Stimulated activated CD4-positive, alpha-beta T cell treated with anti-CD3 and anti-CD28 coated beads, Interleukin-12 subunit alpha, Interleukin-12 subunit beta, amount 100 ng/mL, for 24 hours (primary cell): ENCODE measurements at places on chromosomes 12 and 14.

GRCh38 chr12:6764011-6764828, 1.9 kb upstream of the PTMS start:
- DNase-seq = no peak

GRCh38 chr14:93395231-93395630, 35.5 kb upstream of the UNC79 start:
- no peak for DNase-seq

DNA sequence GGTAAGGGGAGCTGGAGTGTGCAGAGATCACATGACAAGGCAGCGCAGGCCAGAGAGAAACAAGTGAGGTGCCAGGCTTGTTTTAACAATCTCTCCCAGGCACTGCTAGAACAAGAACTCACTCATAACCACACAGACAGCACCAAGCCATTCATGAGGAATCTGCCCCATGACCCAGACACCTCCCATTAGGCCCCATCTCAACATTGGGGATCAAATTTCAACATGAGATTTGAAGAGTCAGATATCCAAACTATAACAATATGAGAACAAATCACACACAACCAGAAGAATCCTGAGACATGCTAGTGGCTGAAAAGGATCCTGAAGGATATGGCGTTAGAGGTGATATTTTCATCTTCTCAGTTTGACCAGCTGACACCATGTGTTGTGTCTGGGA, 21.9 kb downstream of the OR6J1 start:
- DNase-seq = no peak

DNA sequence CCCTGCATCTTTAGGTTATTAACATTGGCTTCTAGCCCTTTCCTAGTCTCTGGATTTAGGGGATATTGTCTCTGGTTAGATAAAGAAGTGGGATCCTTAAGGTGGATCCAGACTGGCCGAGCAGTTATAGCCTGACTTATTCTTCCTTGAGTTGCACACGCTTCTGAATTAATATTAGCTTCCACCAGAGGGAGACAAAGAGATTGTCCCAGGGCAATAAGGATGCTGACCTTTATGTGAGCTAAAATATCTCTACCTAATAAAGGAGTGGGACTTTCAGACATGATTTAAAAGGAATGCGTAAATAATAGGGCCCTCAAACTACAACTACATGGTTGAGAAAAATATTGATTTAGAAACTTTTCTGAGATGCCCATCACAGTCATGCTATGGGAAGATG, 139.7 kb downstream of the SLCO1B3 start:
- no peak for DNase-seq

DNA sequence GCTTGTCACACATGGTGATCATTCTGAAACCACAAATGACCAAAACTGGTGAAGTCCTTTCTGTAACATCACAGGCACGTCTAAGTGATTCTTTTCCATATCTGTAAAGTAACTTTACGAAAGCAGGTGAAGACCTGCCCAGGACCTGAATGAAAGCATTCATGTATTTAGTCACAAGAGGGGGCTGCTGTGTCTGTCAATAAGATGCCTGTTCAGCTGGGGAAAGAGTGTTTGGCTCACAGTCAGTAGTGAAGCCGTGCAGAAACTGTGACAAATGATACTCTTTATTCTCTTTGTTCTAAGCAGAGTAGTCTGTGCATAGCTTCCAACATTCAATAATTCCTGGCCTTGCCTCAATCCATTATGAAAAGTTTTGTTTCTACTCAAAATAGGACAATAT, 373.5 kb upstream of the OR4E1 start:
- DNase-seq = no peak

DNA sequence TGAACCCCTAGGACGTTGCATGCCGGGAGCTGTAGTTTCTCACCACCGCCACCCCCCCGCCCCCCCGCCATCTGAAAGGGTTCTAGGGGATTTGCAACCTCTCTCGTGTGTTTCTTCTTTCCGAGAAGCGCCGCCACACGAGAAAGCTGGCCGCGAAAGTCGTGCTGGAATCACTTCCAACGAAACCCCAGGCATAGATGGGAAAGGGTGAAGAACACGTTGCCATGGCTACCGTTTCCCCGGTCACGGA, 501 bp upstream of the HSP90B1 start:
- no peak for DNase-seq

GRCh38 chr14:58846682-58847465, 209.1 kb downstream of the DACT1 start:
- DNase-seq = no peak

- no peak for DNase-seq
Measured at GRCh38 chr12:50398931-50399330, 1.8 kb upstream of the LARP4 start.

- DNase-seq = no peak
Measured at GRCh38 chr12:51390891-51391282, 319 bp downstream of the GALNT6 start.

DNA sequence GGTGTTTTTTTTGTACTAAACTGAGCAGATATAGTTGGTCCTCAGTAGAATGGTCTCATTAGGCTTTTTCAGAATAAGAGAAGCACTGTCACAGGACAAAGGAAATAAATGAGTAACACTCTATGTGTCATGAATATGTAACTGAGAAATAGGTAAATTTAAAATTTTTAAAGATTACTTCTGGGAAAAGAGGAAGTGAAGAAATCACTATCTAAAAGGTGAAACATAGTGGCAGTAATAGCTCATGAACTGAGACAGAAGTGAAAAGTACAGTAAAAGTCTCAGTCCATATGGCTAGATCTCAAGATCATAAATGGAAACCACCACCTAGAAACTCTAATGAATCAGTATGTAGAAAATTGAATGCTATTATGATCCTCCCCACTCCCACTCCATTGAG, 89.3 kb upstream of the TTC7B start:
- DNase-seq = no peak

- DNase-seq = peak; percentile 28
Measured at GRCh38 chr12:10153271-10154144, 18.4 kb downstream of the OLR1 start.

DNA sequence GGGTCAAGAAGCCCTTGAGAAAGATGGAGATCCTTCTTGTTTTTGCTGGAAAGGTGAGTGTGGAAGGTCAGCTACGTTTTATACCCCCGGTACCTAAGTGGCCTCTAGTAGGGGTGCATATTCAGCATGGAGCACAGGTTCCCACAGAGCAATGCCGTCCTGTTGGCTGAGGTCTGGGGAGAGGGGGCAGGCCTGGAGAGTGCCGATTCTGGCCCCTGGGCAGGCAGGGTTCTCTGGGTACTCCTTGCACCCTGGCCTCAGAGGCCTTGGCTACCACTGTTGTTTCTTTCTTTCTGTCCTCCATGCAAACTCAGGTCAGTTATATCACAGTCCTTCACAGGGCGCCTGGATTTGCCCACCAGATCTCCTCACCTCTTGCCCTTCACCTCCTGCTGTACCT, 8.5 kb downstream of the RBP5 start:
- DNase-seq = no peak

- DNase-seq = no peak
Measured at GRCh38 chr12:52285172-52285745, 6.1 kb downstream of the KRT81 start.

DNA sequence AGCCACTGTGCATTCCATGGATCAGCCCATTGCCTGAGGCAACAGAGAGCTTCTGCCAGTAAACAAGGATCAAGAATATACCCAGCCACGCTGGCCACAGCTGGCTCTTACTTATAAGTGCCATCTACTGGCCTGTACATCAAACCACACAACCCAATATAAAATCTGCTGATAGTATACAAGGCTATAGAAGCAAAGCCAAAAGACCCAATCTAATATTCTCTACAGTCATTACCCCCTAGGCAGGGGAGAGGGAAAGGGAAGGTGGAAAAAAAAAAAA, 4.4 kb upstream of the FAM186B start:
- no peak for DNase-seq

DNA sequence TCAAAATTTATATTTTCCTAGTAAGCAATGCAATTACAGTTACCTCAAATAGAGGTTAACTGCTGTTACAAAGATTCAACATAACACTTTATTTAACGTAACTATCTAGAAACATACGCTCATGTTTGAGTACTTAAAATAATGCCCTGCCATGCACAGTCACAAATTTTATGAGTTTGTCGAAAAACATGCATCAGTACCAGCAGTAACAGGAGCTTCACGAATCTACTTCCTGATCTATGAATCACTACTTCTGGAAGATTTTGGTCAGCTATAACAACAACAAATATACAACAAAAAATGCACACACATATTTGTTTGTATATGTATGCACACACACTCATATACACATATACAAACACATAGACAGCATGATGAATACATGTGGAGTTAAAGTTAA, 881.8 kb downstream of the FSCB start:
- no peak for DNase-seq

DNA sequence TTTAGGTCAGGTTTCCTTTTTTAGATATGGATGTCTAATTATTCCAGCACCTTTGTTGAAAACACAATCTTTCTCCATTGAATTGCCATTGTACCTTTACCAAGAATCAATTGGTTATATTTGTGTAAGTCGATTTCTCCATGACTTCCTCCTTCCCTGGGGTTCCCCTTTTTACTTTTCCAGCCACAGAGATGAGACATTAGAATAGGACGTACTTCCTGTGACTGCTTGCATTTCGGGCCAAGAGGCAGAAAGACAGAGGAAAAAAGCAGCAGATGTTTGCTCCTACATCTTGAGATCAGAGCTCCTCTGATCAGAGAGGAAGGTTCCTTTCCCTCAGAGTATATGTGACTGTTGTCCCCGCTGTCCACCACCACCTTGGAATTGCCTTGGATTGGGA, 453.7 kb upstream of the RGS6 start:
- no peak for DNase-seq

- DNase-seq = no peak
Measured at GRCh38 chr12:45670346-45671065, 59.0 kb upstream of the ARID2 start.

GRCh38 chr14:28596391-28596790, 170.2 kb upstream of the FOXG1 start:
- no peak for DNase-seq

GRCh38 chr12:119989361-119989730, 310 bp downstream of the BICDL1 start:
- no peak for DNase-seq

- DNase-seq = no peak
Measured at GRCh38 chr14:36835128-36835527, 173.5 kb downstream of the PAX9 start.

GRCh38 chr12:100189636-100190394, 10.8 kb upstream of the ACTR6 start:
- no peak for DNase-seq

- no peak for DNase-seq
Measured at GRCh38 chr12:108591267-108591980, 6.5 kb downstream of the TMEM119 start.

DNA sequence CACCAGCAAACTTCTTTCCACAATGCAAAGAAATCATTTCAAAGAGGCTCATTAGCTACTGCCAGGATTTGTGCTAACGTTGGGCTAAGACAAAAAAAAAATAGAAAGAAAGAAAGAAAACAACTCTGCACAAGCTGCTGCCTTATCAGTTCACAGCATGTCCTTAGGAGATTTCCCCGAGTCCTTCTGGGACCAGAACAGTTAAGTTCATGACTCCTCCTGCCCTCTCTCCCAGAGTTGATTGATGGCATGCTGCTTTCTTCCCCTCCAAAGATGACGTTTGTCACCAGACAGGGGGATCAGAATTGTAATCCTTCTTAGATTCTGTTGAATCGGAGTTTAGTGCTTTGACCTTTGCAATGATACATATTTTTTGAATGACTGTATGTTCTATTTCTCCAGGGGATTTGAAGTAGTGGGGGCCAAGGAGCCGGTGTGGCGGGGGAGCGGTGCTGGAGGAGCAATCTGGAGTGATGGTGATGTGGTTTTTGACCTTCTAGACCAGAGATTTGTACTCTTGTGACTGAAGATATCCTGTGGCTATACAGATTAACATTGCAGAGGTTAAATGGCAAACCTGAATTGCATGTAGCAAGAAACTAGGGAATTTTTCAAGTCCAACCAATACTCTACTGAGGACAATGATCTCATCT, 409.2 kb upstream of the TMPO start:
- no peak for DNase-seq

DNA sequence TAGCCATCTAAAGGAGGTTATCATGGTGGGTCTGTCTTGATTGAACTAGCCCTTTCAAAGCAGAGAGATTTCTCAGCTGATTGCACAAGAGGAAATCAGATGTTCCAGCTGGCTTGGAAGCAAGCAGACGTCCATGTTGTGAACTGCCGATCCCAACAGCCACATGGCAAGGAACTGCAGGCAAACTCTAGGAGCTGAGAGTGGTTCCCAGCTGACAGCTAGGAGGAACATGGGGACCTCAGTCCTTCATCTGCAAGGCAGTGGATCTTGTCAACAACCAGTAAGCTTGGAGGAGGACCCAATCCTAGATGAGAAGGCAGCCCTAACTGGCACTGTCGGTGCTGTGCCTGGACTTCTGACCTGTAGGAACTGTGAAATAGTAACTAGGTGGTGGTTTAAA, 7.7 kb downstream of the ACVR1B start:
- no peak for DNase-seq

DNA sequence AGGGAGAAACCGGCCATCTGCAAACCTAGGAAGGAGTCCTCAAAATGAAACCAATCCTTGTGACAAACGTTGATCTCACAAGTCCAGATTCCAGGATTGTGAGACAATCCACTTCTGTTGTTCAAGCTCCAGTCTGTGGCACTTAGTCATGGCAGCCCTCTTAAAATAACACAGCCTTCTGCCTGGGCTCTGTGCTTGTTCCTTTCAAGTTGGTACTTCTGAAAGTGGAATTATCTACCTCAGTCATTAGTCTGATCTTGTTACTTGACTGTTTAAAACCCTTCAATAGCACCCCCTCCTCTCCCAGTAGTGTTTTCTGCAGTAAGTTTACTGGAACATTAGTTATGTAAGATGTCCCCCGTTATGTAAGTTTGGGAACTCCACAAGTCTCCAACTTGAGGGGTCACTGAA, 111.0 kb upstream of the HIF1A start:
- DNase-seq = no peak

DNA sequence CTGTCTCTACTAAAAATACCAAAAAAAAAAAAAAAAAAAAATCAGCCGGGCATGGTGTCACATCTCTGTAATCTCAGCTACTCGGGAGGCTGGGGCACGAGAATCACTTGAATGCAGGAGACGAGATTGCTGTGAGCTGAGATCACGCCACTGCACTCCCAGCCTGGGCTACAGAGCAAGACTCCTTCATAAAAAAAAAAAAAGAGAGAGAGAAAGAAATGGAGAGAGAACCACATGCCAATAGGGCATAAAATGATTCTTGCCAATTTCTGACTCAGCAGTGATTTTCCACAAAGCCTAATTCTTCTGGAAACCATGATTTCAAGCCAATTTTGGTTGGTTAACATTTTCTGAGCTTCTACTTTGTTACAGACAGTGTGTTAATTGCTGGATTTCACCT, 250.4 kb upstream of the SEL1L start:
- no peak for DNase-seq

GRCh38 chr12:116076399-116076798, 201.1 kb downstream of the MED13L start:
- DNase-seq = no peak

GRCh38 chr12:115146453-115146852, 462.5 kb upstream of the TBX3 start:
- DNase-seq = no peak

- no peak for DNase-seq
Measured at GRCh38 chr12:51199366-51199945, 18.4 kb downstream of the POU6F1 start.
